ENCODE measurements at places on chromosomes 16 and 17.

GRCh38 chr16:46783800-46784199, 35.7 kb upstream of the MYLK3 start:
- no peak for DNase-seq

GRCh38 chr17:58324056-58324408, 4.6 kb downstream of the TSPOAP1 start:
- DNase-seq, result no peak

GRCh38 chr16:17024514-17024913, 446.2 kb downstream of the XYLT1 start:
- no peak for DNase-seq

GRCh38 chr17:44083250-44083849, 12.8 kb downstream of the G6PC3 start:
- DNase-seq, result no peak

- no peak for DNase-seq
Measured at GRCh38 chr17:27986805-27987684, 55.4 kb upstream of the NLK start.

DNA sequence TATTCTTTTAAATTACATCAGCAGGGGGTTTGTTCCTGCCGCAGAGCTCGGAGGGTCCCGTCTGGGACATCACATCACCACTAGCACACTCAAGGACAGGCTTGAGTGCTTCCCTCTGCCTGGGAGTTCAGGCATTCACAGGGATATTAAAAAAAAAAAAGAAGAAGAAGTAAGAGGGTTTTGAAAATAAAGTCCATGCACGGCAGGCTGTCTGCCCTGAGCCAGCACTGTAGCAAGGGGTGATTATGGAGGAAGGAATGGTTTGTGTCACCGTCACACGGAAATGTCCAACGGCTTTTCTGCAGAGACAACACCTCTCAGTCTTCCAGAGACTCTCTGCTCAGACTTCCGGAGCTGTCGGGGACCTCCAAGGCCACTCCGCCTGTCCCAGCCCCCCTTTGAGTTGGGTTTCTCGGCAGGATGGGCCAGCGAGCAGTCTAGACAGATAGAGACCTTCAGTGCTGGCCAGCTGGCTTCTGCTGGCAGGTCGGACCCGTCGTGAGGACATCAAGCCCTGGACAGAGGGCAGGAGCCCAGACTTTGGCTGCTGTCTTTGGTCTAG, 33.6 kb downstream of the MEOX1 start:
- DNase-seq, result no peak

GRCh38 chr17:39674179-39674578, 5.9 kb downstream of the PNMT start:
- no peak for DNase-seq

DNA sequence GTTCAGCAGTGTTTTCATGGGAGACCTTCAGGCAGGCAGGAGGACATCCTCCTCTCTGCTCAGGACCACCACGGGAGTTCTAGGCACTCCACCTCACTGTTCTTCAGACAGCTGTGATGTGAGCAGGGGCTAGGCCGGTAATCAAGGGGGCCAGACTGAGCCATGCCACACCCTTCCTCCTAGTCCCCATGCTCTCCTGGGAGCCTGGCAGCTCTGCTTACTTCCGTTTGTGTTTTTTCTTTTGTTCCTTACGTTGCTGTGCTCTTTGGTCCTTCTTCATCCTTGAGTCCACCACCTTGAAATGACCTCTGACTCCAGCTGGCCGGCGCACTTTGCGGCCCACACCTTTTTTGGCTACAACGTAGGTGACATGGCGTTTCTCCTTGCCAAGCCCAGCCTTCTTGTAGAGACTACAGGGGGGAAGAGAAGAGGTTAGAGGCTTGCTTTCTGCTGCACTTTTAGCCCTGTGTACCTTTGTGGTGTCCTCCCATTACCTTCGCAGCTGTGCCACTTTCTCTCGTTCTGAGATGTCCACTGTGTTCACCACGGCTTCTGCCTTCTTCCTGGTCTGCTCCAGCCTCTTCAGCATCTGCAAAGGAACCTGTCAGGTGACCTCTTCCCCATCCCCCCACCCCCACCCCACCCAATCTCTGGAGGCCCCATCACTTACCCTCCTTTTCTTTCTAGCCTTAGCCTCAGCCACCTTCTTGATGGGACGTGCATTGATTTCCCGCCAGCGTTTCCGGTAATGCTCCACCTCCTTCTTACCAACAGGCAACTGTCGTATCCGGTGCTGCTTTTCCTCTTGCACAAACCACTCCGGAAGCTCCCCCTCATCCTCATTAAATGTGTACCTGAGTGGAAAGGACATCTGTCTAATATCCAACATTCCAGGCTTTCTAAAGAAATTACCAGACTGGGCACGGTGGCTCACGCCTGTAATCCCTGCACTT, 7.4 kb upstream of the PSMC5 start:
- no peak for DNase-seq
